IMR-90 (cell line): ENCODE measurements at places on chromosomes 7 and 10. TPM values are rescaled to one million over a fixed set of nuclear protein-coding genes. Genes with fewer than 3 reads are reported as not detected.

GRCh38 chr7:105365541-105366534, 22.9 kb downstream of the SRPK2 start:
- no peak for DNase-seq
- no peaks in the 10 kb centered on the region for H3K27me3 ChIP-seq
- no peaks in the 10 kb centered on the region; the same call in 1 of the 2 replicates for H3K36me3 ChIP-seq
- no peaks in the 10 kb centered on the region for H3K4me1 ChIP-seq
- no peak overlapping the region for H3K27ac ChIP-seq

DNA sequence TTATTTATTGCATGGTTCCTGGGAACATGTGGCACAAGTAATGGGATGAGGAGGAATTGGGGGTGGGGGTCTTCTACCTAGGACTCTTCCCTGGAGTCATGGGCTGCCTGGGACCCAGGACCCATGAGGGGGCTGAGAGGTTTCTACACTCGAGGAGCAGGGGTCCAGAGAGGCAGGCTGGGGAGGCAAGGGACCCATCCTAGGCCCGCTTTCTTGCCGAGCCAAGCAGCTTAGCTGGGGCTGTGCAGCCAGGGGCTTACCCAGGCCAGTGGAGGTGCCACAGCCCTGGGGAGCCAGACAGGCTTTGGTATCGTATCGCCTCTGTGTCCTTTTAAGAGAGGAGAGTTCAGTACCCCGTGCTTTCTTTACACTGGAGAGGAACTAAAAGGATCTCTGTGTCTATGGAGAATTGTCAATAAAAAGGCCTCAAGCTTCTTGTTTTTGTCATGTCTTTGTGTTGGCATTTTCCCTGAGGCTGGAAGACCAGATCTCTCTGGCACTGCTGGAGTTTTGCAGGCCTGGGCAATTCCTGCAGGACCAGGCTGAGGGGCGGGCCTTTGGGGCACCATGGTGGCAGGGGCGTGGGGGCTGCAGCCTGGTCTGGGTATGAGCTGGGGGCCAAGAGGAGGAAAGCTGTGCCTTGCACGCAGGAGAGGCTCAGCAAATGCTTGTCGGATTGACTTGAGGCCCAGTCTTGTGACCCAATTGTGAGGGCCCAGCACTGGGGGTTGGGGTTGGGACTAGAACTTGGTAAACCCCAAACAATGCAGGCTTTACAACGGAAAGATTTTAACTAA, 11.1 kb downstream of the SFRP5 start:
- H3K27ac ChIP-seq: no peak overlapping the region
- H3K4me1 ChIP-seq: no peaks in the 10 kb centered on the region
- H3K36me3 ChIP-seq: peaks cover 36% of the 10 kb centered on the region

The FAM180A gene
- 1.3 and 1.4 TPM in 2 replicates for total RNA-seq

DNA sequence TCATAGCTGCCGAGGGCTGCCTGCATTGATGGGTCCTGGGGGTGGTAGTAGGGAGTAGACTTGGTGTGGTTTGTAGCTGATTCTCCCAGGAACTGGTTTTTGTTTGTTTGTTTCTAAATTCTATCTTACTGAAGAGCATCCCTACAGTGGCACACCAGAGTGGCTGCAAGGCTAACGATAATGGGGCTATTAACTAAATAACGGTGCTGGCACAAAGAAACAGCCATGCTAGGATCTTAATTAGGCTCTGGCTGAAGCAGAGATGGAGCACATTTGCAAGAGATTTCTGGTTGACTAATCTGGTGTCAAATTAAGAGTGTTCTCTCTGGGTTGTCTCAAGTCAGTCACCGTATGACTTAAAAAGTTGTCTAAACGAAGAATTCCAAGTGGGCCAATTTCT, 590.0 kb downstream of the NRG3 start:
- H3K27me3 ChIP-seq: no peaks in the 10 kb centered on the region
- H3K4me1 ChIP-seq: no peaks in the 10 kb centered on the region
- no peak for DNase-seq
- no peak overlapping the region for H3K4me3 ChIP-seq
- H3K27ac ChIP-seq: no peak overlapping the region

DNA sequence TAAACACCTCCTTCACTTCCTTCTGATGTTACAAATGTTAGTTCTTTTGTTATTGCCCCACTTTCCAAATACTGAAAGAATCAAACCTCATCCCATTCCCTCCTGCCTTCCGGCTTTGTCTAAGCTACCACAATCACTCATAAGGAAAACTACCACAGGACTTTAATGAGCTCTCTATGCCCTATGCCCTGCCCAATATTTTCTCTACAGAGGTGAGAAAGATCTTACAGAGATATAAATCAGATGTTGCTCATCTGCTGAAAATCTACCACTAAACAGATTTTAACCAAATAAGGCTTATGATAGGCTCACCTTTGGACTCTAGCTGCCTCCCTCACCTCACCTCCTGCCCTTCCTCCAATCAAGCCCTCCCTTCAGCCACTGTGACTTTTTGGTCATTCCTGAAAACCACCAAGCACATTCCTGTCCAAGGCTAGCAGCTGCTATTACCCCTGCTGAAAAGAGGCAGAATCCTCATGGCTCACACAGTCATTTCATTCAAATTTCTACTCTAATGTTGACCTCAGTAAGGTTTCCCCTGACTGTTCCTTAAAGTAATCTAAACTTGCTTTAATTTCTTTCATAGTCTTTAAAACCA, 7.7 kb downstream of the ZNF33B start:
- peaks cover 7% of the 10 kb centered on the region; the same call in 1 of the 2 replicates for H3K36me3 ChIP-seq
- H3K4me1 ChIP-seq: no peaks in the 10 kb centered on the region
- no peak for DNase-seq
- no peak overlapping the region for H3K27ac ChIP-seq

DNA sequence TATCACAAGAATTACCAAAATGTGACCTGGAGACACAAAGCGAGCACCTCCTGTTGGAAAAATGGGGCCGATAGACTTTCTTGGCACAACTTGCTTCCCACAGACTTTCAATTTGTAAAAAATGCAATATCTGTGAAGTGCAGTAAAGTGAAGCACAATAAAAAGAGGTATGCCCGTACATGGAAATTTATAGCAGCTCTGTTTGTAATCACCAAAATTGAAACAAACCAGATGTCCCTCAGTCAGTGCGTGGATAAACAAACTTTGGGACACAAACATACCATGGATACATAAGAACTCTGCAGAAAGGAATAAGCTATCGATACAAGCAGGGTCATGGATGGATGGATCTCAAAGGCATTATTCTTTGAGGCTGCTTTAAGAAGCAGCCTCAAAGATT, 33.6 kb downstream of the ARID5B start:
- H3K4me1 ChIP-seq: peaks cover 14% of the 10 kb centered on the region
- no peaks in the 10 kb centered on the region for H3K27me3 ChIP-seq
- H3K4me3 ChIP-seq: no peak overlapping the region
- peaks cover 9% of the 10 kb centered on the region for H3K36me3 ChIP-seq
- no peak for DNase-seq
- no peak overlapping the region for H3K27ac ChIP-seq

The LRRC4 gene
- total RNA-seq: 0.54 and 0.56 TPM in 2 replicates

- no peaks in the 10 kb centered on the region for H3K36me3 ChIP-seq
- no peak overlapping the region for H3K27ac ChIP-seq
- peak; percentile 89 for DNase-seq
- no peak overlapping the region for H3K4me3 ChIP-seq
- peaks cover 7% of the 10 kb centered on the region for H3K4me1 ChIP-seq
Measured at GRCh38 chr7:50832744-50833143, 50.0 kb upstream of the GRB10 start.

The PON2 gene
- 36.2 and 49.7 TPM in 2 replicates for total RNA-seq

DNA sequence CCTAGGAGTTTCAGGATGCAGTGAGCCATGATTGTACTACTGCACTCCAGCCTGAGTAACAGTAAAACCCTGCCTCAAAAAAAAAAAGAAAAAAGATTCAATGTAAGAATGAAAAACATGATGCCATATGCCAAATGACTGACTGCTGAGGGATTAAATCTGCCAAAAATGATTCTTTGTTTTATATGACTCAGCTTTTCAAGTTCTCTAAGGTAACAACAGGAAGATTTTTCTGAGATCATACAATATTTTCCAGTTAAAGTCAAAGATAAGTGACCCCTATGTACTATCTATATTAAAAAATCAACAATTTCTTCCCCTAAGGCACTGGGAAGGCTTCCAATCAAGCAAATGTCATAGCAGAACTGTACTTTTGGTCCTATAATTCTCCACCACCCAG, 271.2 kb upstream of the IMMP2L start:
- H3K36me3 ChIP-seq: peaks cover 3% of the 10 kb centered on the region
- no peaks in the 10 kb centered on the region for H3K4me1 ChIP-seq
- H3K27ac ChIP-seq: no peak overlapping the region
- H3K27me3 ChIP-seq: no peaks in the 10 kb centered on the region
- H3K4me3 ChIP-seq: no peak overlapping the region

The ACSM6 gene
- not detected in 2 replicates for total RNA-seq

DNA sequence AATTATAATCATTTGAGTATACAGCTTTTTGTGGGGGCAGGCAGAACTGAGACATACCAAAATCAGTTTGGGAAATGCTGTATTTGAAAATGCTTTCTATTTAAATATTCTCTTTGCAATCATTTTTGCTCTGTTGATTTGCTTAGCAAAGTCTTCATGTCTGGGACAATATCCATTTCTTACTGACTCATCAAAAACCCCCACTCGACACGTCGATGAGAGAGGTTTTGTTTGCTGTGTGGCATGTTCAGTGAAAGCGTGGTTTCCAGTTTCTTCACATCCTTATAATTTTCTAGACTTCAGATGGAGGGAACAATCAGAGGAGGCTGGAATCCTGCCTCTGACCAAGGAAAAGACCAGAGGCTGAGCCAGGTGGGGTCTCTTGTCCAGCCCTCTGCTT, 28.9 kb downstream of the HTRA1 start:
- peak; percentile 61 for DNase-seq
- H3K27me3 ChIP-seq: no peaks in the 10 kb centered on the region
- H3K4me3 ChIP-seq: no peak overlapping the region

The PGAM2 gene
- not detected in 2 replicates for total RNA-seq

GRCh38 chr10:118957966-118958365, 71.5 kb upstream of the NANOS1 start:
- peaks cover 9% of the 10 kb centered on the region for H3K27me3 ChIP-seq
- H3K4me1 ChIP-seq: peaks cover 7% of the 10 kb centered on the region
- H3K27ac ChIP-seq: no peak overlapping the region
- no peak overlapping the region for H3K4me3 ChIP-seq
- H3K36me3 ChIP-seq: no peaks in the 10 kb centered on the region
- no peak for DNase-seq

DNA sequence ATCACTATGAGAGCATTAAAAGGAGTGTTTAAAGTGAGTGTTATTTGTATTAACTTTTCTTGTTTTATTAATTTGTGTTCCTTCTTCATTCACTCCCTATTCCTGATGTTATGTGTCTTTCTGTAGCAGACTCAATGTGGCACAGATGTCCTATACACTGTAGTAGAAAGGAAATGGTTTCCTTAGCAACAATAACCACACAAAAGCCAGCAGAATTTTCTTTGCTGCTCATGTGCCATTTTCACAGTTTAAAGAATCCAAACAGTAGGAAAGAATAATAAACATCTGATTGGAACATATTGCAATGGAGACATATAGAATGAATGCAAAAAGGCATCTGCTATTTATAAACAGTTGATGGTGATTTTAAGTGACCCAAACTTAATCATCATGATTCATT, 763.6 kb downstream of the PHTF2 start:
- no peaks in the 10 kb centered on the region for H3K27me3 ChIP-seq
- H3K4me1 ChIP-seq: no peaks in the 10 kb centered on the region; the same call in 1 of the 2 replicates
- peak; percentile 50 for DNase-seq
- H3K27ac ChIP-seq: no peak overlapping the region

GRCh38 chr7:108515013-108515412, 10.9 kb downstream of the PNPLA8 start:
- peaks cover 11% of the 10 kb centered on the region for H3K36me3 ChIP-seq
- H3K4me1 ChIP-seq: no peaks in the 10 kb centered on the region
- H3K27ac ChIP-seq: no peak overlapping the region
- H3K27me3 ChIP-seq: no peaks in the 10 kb centered on the region

GRCh38 chr10:86434656-86435055, 68.1 kb upstream of the GRID1 start:
- no peak overlapping the region for H3K27ac ChIP-seq
- peaks cover 1% of the 10 kb centered on the region; the same call in 1 of the 2 replicates for H3K4me1 ChIP-seq
- DNase-seq: no peak
- no peaks in the 10 kb centered on the region for H3K27me3 ChIP-seq
- H3K36me3 ChIP-seq: peaks cover 7% of the 10 kb centered on the region
- no peak overlapping the region for H3K4me3 ChIP-seq

- H3K27ac ChIP-seq: peak overlapping the region; percentile 16; the same call in 1 of the 2 replicates
- H3K4me3 ChIP-seq: no peak overlapping the region
- peaks cover 32% of the 10 kb centered on the region for H3K36me3 ChIP-seq
- peak; percentile 22 for DNase-seq
- no peaks in the 10 kb centered on the region for H3K27me3 ChIP-seq
- peaks cover 5% of the 10 kb centered on the region; the same call in 1 of the 2 replicates for H3K4me1 ChIP-seq
Measured at GRCh38 chr7:107920048-107920772, 29.2 kb downstream of the DLD start.

GRCh38 chr10:3025026-3025683, 42.2 kb upstream of the PFKP start:
- peaks cover 10% of the 10 kb centered on the region for H3K27me3 ChIP-seq
- no peak for DNase-seq
- H3K4me1 ChIP-seq: no peaks in the 10 kb centered on the region; the same call in none of the 2 replicates
- H3K27ac ChIP-seq: no peak overlapping the region
- no peak overlapping the region for H3K4me3 ChIP-seq

GRCh38 chr10:97876402-97876801, 26.8 kb downstream of the GOLGA7B start:
- no peaks in the 10 kb centered on the region for H3K36me3 ChIP-seq
- H3K27me3 ChIP-seq: peaks cover 26% of the 10 kb centered on the region
- H3K4me3 ChIP-seq: no peak overlapping the region
- no peaks in the 10 kb centered on the region for H3K4me1 ChIP-seq

The RADIL gene
- 0.18 TPM in 1 of 2 replicates, not detected in the other for total RNA-seq

The HOXA2 gene
- total RNA-seq: 1.6 and 1.7 TPM in 2 replicates

- H3K4me1 ChIP-seq: peaks cover 20% of the 10 kb centered on the region
- H3K4me3 ChIP-seq: no peak overlapping the region
- DNase-seq: no peak
- H3K36me3 ChIP-seq: peaks cover under 1% of the 10 kb centered on the region; the same call in 1 of the 2 replicates
Measured at GRCh38 chr7:128406314-128407232, 3.2 kb downstream of the IMPDH1 start.

GRCh38 chr7:2149672-2150444, 82.9 kb downstream of the MAD1L1 start:
- peaks cover 18% of the 10 kb centered on the region; the same call in 1 of the 2 replicates for H3K36me3 ChIP-seq
- no peak for DNase-seq
- H3K27ac ChIP-seq: no peak overlapping the region
- H3K27me3 ChIP-seq: no peaks in the 10 kb centered on the region; the same call in 1 of the 2 replicates

GRCh38 chr10:123496375-123496774, 169.8 kb upstream of the GPR26 start:
- H3K4me1 ChIP-seq: no peaks in the 10 kb centered on the region
- H3K36me3 ChIP-seq: no peaks in the 10 kb centered on the region
- DNase-seq: no peak
- no peak overlapping the region for H3K27ac ChIP-seq
- no peak overlapping the region for H3K4me3 ChIP-seq

DNA sequence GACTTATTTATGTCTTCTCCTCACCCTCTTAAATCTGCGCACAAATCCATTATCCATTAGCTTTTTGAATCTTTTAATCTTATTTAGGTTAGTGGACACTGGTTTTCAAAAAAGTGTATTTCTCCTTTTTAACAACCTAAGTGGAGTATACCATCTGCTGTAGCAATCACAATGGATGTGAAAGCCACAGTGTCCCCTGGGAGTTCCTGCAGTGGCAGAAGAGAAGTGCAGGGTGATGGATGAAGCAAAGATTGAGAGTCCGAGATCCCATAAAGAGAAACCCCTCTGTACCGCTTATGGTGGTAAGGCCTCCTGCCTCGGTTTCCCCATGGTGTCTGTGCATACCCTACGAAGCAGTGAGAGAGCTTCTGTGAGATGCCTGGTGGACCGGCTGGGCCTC, 236.4 kb downstream of the COBL start:
- H3K27me3 ChIP-seq: peaks cover 23% of the 10 kb centered on the region
- no peak overlapping the region for H3K27ac ChIP-seq
- DNase-seq: no peak
- H3K4me3 ChIP-seq: no peak overlapping the region

The C10orf105 gene
- under 0.01 TPM in 1 of 2 replicates, not detected in the other for total RNA-seq

The ITIH5 gene
- total RNA-seq: under 0.01 TPM in 2 replicates
